Aorta (tissue), 5 donors: ENCODE measurements at places on chromosomes 2 and 18. TPM values are rescaled to one million over a fixed set of nuclear protein-coding genes. Genes with fewer than 3 reads are reported as not detected.

- H3K27ac ChIP-seq: no peak within 1 kb of the TSS
- H3K27me3 ChIP-seq: no peaks in the 10 kb centered on the region
- H3K4me1 ChIP-seq: no peaks in the 10 kb centered on the region
- no peaks in the 10 kb centered on the region for H3K36me3 ChIP-seq
- no peak for DNase-seq
Measured at GRCh38 chr18:63476668-63477067, at the start of gene SERPINB5. Gene SERPINB5, plus strand, starts transcription at chr18:63476958. Its CDS starts 7,471 bp downstream, at chr18:63484429.

SPHKAP gene
- not detected for polyA plus RNA-seq

- no peak overlapping the region for H3K27ac ChIP-seq
- DNase-seq: no peak
- no peaks in the 10 kb centered on the region for H3K4me1 ChIP-seq
- H3K27me3 ChIP-seq: no peaks in the 10 kb centered on the region
- no peaks in the 10 kb centered on the region for H3K36me3 ChIP-seq
Measured at GRCh38 chr2:236744716-236745115, 175.1 kb downstream of the ACKR3 start.

DNA sequence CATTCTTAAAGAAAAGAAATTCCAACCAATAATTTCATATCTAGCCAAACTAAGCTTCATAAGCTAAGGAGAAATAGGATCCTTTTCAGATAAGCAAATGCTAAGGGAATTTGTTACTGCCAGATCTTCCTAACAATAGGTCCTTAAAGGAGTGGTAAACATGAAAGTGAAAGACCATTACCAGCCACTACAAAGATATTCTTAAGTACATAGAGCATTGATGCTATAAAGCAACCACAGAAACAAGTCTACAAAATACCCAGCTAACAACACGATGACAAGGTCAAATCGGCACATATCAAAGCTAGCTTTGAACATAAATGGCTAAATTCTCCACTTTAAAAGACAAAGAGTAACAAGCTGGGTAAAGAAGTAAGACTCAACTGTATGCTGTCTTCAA lies 188.9 kb upstream of the RPRM start:
- no peaks in the 10 kb centered on the region for H3K36me3 ChIP-seq
- no peaks in the 10 kb centered on the region for H3K4me1 ChIP-seq
- H3K27me3 ChIP-seq: no peaks in the 10 kb centered on the region
- no peak overlapping the region for H3K27ac ChIP-seq
- no peak overlapping the region for H3K4me3 ChIP-seq

DNA sequence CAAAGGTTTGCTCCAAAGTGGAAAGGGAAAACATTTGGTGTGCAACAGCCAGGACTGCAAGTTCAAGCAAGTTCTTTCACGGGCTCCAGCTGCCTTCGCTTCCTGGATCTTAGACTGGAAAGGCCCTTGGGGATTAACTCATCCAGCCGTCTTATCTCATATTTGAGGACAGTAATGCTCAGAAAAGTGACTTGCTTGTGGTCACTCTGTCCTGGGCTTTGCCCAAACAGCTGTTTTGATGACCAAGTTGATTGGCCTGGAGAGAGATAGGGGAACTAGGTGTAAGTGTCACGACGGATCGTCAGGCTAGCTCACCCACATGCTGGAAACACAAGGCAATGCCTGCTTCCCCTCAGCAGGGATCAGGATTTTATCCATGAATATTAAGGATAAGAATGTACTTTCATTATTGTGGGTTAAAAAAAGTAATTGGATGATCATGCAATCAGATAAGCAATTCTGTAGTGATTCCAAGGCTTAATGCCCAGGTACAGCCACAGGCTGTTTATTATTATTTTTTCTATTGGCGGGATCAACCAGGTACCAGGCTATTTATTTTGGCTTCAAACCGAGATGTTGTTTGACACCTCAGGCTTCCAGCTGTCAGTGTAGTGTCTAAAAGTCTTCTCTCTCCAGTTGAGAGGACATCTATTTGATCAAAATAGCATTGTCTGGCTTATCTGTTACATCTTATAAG lies 162.5 kb upstream of the EPAS1 start:
- no peaks in the 10 kb centered on the region for H3K36me3 ChIP-seq
- no peaks in the 10 kb centered on the region for H3K27me3 ChIP-seq
- no peak overlapping the region for H3K4me3 ChIP-seq
- H3K4me1 ChIP-seq: peaks cover 6% of the 10 kb centered on the region
- H3K27ac ChIP-seq: peak overlapping the region; percentile 79

UGT1A5 gene
- polyA plus RNA-seq: not detected

CRYGD gene
- polyA plus RNA-seq: not detected

LRP2 gene
- not detected for polyA plus RNA-seq

DNA sequence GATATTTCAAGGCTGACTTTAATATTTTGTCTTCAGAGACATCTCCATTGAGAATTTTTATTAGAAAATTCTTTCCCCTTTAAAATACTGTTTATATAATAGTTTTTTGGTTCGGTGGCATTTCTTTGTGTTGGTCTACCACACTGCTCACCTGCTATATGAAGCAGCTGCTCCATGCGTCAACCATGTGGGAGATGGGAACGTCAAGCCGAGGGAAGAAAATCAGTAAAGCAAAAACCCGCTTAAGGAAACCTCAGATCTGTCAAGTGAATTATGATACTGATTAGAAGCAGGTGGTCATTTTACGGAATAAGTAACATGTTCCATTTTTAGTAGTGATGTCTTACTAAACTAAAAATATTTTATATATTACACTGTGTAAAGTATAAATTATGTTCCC lies 5.6 kb upstream of the TMEM17 start:
- H3K27me3 ChIP-seq: no peaks in the 10 kb centered on the region
- H3K4me3 ChIP-seq: no peak overlapping the region
- no peaks in the 10 kb centered on the region for H3K4me1 ChIP-seq
- DNase-seq: no peak

ACKR3 gene
- polyA plus RNA-seq: 37.5 TPM

OSBPL6 gene
- 1.3 TPM for polyA plus RNA-seq

DNA sequence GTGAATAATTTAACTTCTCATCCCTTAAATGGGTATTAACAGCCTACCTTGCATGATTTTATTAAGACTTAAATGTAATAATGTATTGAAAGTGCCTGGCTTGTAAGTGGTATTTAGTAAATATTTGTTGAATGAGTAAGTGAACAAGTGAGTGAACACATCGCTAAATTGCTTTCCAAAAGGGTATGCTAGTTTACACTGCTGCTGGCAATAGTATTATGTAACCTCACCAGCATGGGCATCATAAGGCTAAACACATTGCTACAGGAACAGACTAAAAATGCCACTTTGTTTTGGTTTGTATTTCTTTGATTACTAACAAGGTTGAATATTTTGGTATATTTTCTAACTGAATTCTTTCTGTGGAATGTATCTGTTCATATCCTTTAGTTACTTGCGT lies 9.8 kb downstream of the WDR43 start:
- H3K36me3 ChIP-seq: peaks cover 8% of the 10 kb centered on the region
- no peak overlapping the region for H3K4me3 ChIP-seq
- no peaks in the 10 kb centered on the region for H3K27me3 ChIP-seq
- H3K4me1 ChIP-seq: no peaks in the 10 kb centered on the region
- DNase-seq: no peak
- H3K27ac ChIP-seq: no peak overlapping the region

IAH1 gene
- 64.9 TPM for polyA plus RNA-seq

DNA sequence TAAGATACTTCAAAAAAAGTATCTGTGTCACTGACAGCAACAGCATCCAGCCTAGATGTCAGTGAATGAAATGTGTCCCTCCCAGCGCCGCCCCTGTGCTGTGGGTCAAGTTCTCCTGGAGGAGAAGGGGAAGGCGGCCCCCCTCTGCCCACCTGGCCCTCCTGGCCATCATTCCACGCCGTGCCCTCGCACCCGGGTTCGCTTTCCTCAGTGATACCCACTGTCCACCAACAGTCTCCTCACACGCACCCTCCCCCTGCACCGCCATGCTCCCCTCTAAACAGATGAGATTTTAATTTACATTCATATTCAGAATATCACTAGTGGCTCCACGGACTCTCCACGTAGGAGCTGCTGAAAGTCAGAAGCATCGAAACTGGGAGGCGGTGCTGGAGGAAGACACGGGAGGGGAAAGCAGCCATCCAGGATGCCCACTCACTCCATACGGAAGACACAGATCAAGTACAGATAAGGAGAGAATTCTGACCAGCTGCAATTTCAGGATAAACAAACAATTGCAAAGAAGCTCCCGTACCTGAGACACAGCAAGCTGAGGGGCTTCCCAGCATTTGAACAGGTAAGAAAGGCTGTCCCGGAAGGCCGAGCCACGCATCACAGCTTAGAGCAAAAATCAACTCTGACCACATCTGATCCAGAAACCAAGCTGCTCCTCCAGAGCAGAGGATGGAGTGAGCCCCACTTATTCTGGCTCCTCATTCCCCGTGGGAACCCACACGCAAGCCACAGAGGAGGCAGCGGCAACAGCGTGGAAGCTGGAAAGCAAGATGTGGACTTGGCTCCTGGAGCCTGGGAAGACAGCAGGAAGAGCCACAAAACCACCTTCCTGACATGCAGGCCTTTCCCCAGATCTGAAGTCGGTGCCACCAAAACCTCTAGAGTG lies 49.7 kb downstream of the PXDN start:
- no peak overlapping the region for H3K4me3 ChIP-seq
- no peaks in the 10 kb centered on the region for H3K4me1 ChIP-seq
- H3K27me3 ChIP-seq: no peaks in the 10 kb centered on the region
- H3K36me3 ChIP-seq: peaks cover 6% of the 10 kb centered on the region
- no peak overlapping the region for H3K27ac ChIP-seq

SCN7A gene
- polyA plus RNA-seq: not detected

SERPINB11 gene
- not detected for polyA plus RNA-seq

DNA sequence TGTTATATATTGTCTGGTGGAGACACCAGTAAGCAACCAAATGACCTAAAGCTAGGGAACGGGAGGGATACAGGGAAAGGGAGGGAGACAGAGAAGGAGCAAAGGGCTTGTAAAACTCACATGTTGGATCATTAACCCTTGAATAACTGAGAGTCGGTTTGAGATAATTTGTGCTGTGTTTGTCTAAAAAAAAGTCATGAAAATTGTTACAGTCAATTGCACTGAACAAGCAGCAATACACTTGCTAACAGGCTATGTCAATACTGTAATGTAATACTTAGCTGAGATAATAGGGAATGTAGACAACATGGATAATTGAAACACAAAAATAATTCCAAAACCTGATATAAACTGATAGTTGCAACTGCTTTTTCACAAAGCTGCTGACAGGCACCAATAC lies 71.3 kb upstream of the ZNF521 start:
- H3K36me3 ChIP-seq: no peaks in the 10 kb centered on the region
- DNase-seq: no peak
- no peak overlapping the region for H3K27ac ChIP-seq
- no peak overlapping the region for H3K4me3 ChIP-seq
- no peaks in the 10 kb centered on the region for H3K27me3 ChIP-seq
- no peaks in the 10 kb centered on the region for H3K4me1 ChIP-seq

DNA sequence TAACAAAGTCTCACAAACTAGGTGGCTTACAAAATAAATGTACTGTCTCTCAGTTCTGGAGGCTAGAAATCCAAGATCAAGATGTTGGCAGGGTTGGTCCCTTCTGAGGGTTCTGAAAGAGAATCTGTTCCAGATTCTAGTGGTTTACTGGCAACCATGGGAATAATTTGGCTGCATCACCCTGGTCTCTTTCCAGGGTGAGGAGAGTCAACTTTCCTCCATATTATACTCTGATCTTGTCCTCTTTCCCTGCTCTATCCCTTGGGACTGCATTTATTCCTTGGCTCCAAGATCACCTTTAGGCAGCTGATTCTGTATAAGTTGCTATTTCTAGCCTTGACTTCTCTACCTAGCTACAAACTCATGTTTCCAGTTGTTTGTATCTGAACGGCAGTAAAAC lies 35.2 kb downstream of the SLC40A1 start:
- no peaks in the 10 kb centered on the region for H3K36me3 ChIP-seq
- no peaks in the 10 kb centered on the region for H3K27me3 ChIP-seq
- peaks cover 7% of the 10 kb centered on the region for H3K4me1 ChIP-seq
- H3K27ac ChIP-seq: peak overlapping the region; percentile 82

IL1R2 gene
- 9.3 TPM for polyA plus RNA-seq

RAB6C gene
- not detected for polyA plus RNA-seq

DNA sequence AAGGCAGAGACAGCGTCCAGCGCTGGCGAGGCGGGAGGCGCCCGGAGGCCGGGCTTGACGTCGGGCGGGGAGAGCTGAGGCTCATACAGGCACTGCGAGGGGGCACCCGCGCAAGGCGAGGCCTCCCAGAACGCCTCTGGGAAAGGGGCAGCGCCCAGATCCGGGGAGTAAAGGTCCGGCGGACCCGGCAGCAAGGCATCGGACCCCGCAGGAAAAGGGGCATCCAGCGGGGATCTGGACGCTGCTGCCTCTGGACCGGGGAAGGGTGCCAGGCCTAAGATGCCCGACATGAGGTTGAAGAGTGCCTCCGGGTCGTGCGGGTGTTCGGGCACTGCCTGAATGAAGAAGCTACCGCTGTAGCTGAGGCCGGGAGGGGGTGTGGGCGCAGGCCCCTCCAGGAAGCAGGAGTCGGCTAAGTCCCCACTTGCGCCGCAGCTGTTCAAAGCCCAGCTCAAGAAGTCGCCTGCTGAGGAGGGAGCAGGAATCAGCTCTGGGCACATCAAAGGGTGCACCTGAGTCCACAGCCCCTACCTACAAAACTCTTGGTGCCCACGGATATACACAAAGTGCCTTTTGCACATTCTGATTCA lies 937 bp downstream of the EGR4 start:
- no peaks in the 10 kb centered on the region for H3K4me1 ChIP-seq
- no peaks in the 10 kb centered on the region for H3K36me3 ChIP-seq
- H3K27me3 ChIP-seq: no peaks in the 10 kb centered on the region
- no peak overlapping the region for H3K4me3 ChIP-seq
- DNase-seq: no peak

C1GALT1C1L gene
- 1.4 TPM for polyA plus RNA-seq

DNA sequence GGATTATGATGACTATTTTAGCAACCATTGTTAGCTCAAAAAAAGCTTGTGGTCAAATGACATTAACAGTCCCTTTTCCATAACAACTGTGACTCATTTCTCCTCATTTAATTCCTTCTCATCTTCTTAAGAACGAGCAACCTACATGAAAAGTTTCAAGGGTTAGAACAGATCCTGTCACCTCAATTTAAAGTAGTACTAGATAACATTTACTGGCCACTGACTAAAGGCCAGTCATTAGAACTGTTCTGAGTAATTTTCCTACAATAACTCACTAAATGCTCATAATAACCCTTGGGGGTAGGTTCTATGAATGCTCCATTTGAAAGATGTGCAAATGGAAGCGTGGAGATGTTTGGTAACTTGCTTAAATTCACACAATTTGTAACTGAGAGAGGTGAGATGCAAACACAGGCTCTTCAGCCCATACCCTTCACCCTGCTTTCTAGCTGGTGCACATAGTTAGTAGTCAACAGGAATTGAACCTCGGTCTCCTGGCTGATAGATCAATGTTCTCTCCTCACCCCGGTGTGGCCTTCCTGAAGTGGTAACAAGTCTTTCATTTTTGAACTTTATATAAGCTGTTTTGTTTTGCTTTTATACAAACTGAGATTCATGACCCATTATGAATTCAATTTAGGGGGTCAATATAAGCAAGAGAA lies 212.5 kb downstream of the SETBP1 start:
- DNase-seq: no peak
- no peaks in the 10 kb centered on the region for H3K27me3 ChIP-seq
- H3K4me3 ChIP-seq: no peak overlapping the region
- no peak overlapping the region for H3K27ac ChIP-seq
- peaks cover 4% of the 10 kb centered on the region for H3K4me1 ChIP-seq
